Trophoblast cell (in vitro differentiated cells and primary cell): ENCODE measurements at places on chromosomes 11 and 22.

DNA sequence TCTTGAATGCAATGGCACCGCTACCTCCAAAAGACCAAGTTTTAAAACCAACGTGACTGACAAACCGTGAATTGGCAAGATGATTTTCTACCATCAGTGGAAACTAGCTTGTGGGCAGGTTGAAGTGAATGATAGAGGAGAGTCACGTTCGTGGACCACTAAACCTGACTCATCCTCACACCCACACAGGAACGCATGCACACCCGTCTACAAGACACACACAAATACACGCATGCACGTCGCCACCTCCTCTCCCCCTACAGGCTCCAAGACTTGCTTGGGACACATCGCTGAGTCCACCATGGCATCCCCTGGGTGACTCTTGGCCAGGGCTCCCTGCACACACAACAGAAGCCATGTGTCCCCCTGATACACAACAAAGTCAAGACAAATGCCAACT, 14.4 kb downstream of the TMPRSS6 start:
- DNase-seq = no peak

- DNase-seq = no peak
These were observed 130.4 kb downstream of the C11orf87 start for GRCh38 chr11:109552376-109552775.

DNA sequence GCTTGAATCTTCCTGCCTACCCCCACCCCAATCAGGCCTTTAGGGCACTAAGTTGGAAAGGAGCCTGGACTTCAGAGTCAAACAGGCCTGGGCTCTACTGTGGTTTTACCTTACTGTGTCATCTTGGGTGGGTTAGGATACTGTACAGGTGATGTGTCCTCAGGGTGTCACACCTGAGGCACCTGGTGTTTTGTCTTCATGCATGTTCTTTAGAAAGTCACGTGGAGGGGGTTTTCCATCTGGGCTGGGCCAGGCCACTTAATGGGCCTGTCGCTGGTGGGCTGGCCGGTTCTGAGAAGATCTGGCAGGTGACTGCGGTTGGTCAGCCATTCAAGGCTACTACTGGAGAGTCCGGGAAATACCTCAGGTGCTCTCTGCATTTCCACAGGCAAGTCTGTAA, 92.6 kb downstream of the SWAP70 start:
- DNase-seq = peak; percentile 57

DNA sequence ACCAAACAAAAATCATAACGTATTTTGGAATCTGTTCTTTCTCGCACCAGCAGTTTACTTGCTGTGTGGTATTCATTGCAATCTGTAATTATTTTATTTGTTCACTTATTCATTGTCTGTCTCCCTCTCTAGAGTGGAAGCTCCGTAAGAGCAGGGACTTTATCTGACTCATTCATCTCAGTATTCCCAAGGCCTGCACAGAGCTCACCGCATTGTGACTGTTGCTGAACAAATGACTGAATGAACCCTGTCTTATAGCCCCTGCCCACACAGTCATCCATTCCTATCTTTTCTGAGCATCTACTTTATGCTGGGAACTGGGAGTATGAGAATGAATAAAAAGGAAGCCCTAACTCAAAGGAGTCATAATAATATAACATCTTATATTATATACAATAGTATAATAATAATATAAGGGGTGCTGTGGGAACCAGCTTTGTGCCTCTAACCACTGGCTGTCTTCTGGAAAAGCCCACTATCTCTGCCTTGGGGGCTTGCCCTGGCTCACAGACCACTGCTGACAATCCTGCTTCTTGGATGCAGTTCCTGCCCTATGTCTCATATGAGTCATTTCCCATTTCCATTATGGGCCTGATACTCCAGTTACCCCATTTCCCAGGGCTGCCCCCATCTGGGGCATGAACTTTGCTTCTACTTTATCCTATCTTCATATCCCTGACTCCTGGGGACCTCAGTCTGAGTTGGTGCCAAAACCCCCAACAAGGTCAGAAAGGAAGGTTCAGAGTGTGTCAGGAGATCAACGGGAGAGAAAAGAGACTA, 11.0 kb downstream of the XRRA1 start:
- DNase-seq = no peak

- peak; percentile 41 for DNase-seq
These were observed 117.2 kb upstream of the TIMP3 start for GRCh38 chr22:32684148-32684821.
